RPMI7951 (cell line): ENCODE measurements at places on chromosomes 1 and 21. TPM values are rescaled to one million over a fixed set of nuclear protein-coding genes. Genes with fewer than 3 reads are reported as not detected.

The SLC44A3 gene
- 0.98 and 1.1 TPM in 2 replicates for total RNA-seq

The TMCC2 gene
- 0.48 and 1.1 TPM in 2 replicates for total RNA-seq

The GUCA2B gene
- total RNA-seq, result not detected in 2 replicates

DNA sequence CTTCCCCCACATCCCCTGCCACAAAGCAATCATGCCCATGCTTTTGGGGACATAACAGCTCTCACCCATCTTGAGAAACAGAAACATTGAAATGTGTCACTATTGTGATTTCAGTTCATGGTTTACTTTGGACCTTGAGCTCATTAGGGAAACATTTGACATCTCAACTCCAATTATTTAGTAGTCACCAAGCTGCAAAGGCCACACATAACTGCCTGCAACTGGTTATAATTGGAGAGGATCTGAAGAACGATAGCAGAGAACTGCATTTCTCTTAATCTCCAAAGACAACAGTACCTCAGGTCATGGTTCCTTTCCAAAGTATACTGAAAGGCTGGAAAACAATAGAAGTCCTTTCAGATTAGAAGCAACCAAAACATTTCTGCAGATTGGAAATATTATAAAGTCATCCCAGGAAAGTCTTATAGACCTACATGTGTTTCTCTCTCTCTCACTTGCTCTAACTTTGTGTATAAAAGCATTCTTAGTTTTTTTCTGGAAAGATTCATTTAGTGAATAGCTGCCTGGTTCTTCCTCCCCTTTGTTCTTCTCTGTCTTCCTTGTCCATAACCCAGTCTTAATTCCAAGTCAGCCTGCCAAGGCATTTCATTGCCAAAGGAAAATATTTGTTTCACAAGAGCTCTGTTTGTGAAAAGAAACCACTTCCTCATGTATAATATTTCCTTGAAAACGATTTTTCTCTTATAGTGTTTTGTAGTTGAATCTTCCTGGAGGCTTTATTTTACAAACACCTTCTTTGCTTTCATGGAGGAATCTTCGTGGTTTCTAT is 426.8 kb downstream of the ADGRL2 start:
- peak; percentile 6 for DNase-seq

The SETDB1 gene
- 21.0 and 26.9 TPM in 2 replicates for total RNA-seq

GRCh38 chr1:232066521-232066920 is 439.9 kb downstream of the DISC1 start:
- DNase-seq, result peak; percentile 6

The MCL1 gene
- total RNA-seq, result 119 and 124 TPM in 2 replicates

- DNase-seq, result no peak
Observed at GRCh38 chr1:183304440-183305107, 113.6 kb downstream of the NMNAT2 start.

DNA sequence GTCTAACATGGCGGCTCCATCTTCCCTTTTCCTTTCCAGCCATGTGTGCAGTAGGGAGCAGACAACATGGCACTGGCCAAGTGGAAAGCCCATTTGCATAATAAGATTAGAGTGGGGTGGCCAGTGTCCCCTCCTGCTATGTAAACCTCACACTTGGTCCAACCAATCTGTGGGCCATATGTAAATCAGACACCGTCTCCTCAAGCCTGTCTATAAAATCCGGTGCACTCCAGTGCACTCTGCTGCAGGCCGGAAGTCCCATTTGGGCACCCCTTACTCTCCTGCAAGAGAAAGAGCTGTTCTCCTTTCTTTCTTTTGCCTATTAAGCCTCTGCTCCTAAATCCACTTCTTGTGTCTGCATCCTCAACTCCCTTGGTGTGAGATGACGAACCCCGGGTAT is 44.1 kb downstream of the OLFML3 start:
- DNase-seq, result peak; percentile 18

- peak; percentile 54 for DNase-seq
Observed at GRCh38 chr1:177975588-177976495, 6.0 kb upstream of the SEC16B start.

The CDA gene
- total RNA-seq, result 23.9 and 24.9 TPM in 2 replicates

DNA sequence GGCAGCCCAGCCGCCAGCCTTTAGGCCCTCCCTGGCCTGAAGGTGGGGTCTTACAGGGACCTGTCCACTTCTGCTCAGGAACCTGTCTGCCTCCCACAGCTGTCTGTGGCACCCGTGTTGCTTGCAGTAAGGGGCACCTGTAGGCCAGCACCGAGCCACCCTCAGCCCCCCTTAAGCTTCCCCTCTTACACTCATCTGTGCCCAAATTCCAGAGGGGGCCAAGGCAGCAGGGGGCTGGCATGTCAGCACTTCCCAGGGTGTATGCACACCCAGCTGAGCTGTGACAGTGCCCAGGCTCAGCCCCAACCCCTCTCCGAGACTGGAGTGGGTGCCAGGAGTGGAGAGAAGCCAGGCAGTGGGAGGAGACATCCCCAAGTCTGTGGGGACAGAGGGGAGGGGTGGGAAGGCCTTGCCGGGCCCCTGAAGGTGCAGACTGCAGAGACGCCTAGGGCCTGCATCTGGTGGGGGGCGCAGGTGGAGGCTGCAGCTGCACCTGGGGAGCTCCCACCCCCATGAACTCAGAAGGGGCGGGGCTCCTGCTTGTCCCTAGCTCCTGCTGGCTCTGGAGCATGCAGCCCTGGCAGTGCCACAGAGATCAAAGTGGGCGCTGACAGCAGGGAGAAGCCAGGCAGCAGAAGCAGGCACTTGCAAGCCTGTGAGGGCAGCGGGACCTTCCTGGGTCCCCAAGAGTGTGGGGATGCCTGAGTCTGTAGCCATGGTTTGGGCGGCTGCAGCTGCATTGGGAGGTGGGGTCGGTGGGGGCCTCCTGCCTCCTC is 5.4 kb upstream of the SLC2A7 start:
- no peak for DNase-seq

DNA sequence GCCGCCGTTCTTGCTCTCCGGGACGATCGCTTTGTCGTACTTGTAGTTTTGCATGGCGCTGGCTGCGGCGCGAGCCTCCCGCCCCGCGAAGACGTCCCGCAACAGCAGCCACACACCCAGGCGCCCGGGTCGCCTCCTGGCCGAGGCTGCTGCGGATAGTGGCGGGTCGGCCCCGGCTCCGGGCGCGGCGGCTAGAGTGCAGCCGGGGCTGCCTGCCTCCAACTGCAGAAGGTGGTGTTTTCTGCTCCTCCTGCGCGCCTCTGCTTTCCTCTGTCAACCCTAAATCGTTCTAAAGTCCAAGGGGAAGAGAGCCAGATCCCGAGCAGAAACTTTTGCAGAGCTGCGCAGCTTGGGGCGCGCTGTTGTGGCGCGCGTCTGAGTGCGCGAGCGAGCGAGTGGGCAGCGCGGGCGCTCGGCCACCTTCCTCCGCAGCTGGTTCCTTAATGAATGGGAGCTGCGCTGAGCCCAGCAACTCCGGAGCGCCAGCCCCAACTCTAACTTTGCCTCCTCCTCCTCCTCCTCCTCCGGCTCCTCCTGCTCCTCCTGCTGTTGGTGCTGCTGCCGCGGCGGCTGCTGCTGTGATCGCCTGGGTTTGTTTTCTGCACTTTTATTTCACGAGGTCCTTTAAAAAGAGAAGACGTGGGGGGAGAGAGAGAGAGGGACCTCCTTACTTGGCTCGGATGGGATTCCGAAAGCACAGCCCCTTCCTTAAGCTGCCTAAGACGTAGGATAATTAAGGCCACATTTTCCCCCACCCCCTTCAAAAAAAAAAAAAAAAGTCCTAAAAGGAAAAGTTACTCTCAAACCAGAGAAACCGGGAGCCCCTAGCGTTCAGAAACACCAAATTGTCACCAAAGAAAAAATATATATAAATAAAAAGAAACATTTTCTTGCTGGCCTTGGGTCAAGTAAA is at the start of gene PLPP3:
Gene PLPP3 (minus strand): TSS at position 601 of the 913 bp plus-strand sequence. CDS start 547 bp downstream, at position 54.
- peak; percentile 92 for DNase-seq
